ENCODE measurements at places on chromosomes 11 and 22. TPM values are rescaled to one million over a fixed set of nuclear protein-coding genes. Genes with fewer than 3 reads are reported as not detected.

- peaks cover 6% of the 10 kb centered on the region for H3K27me3 ChIP-seq
- no peak overlapping the region for H3K27ac ChIP-seq
- no peaks in the 10 kb centered on the region for H3K4me1 ChIP-seq
- DNase-seq, result no peak
- H3K36me3 ChIP-seq, result no peaks in the 10 kb centered on the region
Measured at GRCh38 chr11:33802194-33802950, 28.1 kb upstream of the FBXO3 start.

DNA sequence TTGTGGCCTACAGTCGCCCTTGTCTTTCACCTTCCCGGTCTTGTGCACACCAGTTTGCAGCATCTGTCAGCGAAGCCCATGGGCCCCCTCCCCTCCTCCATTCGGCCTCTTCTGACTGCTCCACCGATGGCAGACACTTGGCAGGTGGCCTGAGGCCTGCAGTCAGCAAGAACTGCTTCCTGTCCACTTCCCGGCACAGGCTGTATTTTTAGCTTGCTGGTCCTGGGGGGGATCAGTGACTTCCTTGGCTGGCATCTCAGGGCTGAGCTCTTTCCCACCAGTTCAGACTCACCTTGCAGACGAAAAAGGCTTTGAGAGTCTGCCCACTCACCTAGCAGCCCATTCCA lies 106.4 kb downstream of the SYN3 start:
- H3K4me3 ChIP-seq, result no peak overlapping the region
- no peaks in the 10 kb centered on the region for H3K36me3 ChIP-seq
- no peaks in the 10 kb centered on the region for H3K27me3 ChIP-seq
- H3K27ac ChIP-seq, result no peak overlapping the region
- H3K4me1 ChIP-seq, result no peaks in the 10 kb centered on the region

SMDT1 gene
- 140 TPM for total RNA-seq

FAM168A gene
- 17.9 TPM for total RNA-seq

MOV10L1 gene
- not detected for total RNA-seq

DNA sequence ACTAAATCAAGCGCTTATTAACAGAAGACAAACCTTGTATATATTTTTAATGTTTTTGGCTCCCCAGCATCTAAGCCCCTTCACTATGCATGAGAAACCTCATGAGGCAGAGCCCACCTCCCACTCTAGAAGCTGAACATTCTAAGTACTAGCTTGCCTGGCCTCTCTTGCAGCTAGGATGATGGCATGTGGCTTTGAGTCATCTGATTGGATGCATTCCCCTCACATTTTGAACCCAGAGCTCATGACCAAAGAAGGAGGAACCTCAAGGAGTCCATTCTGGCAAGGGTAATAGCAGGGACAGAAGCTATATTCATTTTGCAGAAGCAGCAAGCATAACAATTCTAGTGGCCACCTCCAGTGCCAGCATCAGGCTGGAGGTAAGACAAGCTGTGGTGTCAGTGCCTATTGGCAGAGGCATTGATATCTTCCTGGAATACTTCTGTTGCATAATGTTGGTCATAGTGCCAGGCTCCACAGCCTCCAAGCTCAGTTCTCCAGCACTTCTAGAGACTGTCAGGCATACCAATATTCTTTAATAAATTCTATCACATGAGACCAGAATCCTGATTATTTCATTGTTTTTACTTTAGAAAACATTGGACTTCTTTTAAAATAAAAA lies 14.2 kb upstream of the ZC3H12C start:
- DNase-seq, result no peak
- no peaks in the 10 kb centered on the region for H3K27me3 ChIP-seq
- H3K4me3 ChIP-seq, result no peak overlapping the region
- H3K36me3 ChIP-seq, result no peaks in the 10 kb centered on the region

GRCh38 chr22:25153961-25154666 lies 45.5 kb upstream of the CRYBB3 start:
- DNase-seq, result no peak
- H3K4me1 ChIP-seq, result no peaks in the 10 kb centered on the region
- no peak overlapping the region for H3K4me3 ChIP-seq
- no peak overlapping the region for H3K27ac ChIP-seq

IGSF22 gene
- not detected for total RNA-seq
